ENCODE measurements at places on chromosomes 13 and 19.

DNA sequence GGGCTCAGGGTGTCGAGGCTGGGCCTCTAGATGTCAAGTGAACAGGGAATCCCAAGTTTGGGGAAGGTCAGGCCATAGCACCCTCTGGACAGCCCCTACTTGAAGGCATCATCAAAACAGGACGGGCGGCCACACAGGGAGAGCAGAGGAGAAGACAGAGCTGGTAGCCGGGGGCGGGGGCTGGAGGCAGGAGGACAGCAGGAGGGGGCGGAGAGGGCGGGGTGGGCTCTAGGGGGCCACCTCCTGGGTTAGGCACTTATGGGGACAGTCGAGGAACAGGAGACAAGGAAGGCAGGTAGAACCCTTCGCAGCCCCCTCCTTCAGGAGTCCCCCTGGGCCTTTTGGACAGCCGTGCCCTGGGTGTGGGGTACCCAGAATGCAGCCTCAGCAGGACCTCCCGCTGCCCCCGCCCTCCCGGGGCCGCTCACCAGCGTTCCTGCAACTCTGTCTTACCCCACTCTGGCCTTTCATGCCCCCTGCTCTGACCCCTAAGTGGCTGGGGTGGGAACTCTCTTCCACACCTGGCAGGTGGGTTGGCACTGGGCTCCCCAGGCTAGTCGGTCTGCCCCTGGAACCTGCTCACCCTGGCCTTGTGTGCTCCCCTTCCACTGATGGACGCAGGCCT lies 5.8 kb downstream of the SSBP4 start:
- DNase-seq = no peak

GRCh38 chr13:44116562-44117332 lies 237.0 kb downstream of the LACC1 start:
- no peak for DNase-seq

GRCh38 chr13:100619940-100620339 lies 31.4 kb upstream of the GGACT start:
- no peak for DNase-seq

DNA sequence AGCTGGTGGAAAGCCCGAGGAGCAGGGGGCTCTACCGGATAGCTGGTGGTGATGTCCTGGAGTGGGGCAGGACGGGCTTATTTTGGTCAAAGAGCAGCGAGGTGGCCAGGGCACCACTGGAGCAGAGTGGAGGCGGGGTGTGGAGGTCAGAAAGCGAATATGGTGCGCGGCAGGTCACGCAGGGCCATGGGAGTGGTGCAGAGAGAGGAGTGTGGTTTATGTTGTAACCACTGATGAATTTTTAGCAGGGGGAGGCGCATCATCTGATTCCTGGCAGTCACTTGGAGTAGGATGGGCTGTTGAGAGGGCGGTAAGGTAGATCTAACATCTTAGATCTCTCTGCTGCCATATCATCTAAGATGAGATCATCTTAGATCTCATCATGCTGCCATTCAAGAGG lies 1.4 kb upstream of the ZNF414 start:
- no peak for DNase-seq

DNA sequence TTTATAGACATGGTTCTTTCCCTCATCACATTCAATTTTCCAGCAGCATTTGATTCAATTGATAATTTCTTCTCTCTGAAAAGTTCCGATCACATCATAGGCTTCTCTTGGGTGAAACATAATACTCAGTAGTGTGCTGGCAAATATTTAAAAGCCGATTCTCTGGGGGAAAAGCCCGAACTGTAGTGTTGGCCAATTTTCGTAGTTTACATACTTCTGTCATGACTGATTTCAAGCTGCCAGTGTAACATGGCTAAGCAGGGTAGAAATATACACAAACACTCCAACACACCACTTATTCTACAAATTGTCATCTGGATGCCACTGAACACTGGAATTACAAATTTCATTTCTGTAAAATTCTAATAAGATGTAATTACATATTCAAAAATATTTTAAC lies 56.1 kb upstream of the FREM2 start:
- DNase-seq = no peak

GRCh38 chr13:24500977-24501376 lies 11.6 kb downstream of the PARP4 start:
- no peak for DNase-seq

DNA sequence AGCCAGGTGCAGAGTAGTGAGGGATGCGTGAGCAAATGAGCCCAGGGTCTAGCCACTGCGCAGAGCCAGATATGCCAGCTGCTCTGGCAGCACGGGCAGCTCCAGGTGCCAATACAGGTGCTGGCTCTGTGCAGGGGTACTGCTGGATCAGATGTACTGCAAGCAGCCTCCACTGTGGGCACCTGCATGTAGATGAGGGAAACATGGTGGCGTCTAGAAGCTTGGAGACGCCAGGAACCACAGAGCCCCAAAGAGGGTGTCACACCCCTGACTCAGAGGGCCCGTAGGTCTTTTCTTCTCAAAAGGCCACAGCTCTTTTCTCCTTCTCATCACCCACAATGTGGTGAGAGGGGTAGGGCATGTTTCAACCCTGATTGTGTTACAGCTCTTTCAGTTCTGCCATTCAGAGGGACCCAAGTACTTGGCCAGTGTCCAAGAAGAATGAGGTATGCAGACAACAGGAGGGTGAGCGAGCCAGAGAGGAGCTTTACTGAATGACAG lies 244.4 kb upstream of the SLITRK1 start:
- DNase-seq = no peak

- DNase-seq = no peak
Observed at GRCh38 chr13:97188207-97188606, 33.9 kb upstream of the MBNL2 start.

DNA sequence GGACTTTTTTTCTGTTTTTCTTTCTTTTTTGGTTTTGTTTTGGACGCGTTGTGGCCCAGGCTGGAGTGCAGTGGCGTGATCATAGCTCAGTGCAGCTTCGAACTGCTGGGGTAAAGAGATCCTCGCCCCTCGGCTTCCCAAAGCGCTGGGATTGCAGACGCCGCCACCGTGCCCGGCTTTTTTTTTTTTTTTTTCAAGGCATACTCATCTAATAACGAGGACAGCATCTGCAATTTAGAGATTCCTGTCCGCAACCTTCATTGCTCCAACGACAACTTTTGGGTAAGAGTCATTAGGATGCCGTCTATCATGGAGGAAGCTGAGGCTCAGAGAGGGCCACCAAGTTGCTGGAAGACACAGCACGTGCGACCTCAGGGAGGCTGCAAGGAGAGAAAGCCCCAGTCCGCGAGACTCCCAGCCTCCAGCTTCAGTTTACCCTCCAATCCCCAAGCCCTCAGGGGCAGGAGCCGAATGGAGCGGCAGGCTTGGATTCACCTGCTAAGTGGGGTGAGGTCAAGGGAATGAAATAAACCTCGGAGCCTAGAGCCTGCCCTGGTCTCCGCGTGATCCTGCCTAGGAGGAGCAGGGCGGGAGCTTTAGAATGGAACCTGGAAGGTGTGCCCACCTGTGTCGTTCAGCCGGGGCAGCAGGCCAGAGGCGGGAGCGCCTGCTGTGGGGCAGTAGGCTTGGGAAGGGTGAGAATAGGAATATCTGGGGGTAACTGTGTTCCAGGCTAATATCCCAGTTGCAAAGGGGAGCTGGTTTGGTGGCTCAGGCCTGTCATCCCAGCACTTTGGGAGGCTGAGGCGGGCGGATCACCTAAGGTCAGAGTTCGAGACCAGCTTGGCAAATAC lies 676 bp upstream of the POLRMT start:
- no peak for DNase-seq

GRCh38 chr19:18156841-18157464 lies 4.0 kb downstream of the PIK3R2 start:
- peak; percentile 18 for DNase-seq

- no peak for DNase-seq
Observed at GRCh38 chr19:55344444-55344843, 4.8 kb downstream of the KMT5C start.

DNA sequence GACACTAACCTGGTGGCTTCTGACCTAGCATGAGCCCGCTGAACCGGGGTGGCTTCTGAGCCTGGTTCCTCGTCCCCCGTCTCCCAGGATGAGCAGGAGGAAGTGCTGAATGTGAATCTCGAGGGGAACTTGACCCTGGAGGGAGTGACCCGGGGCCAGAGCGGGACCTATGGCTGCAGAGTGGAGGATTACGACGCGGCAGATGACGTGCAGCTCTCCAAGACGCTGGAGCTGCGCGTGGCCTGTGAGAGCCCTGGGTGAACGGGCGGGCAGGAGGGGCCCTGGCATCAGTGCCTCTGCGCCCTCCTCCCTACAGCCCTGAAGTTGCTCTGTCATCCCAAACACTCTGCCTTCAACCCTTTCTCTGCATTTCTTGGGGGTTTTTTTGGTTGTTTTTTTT lies 5.6 kb downstream of the BCAM start:
- DNase-seq = no peak

DNA sequence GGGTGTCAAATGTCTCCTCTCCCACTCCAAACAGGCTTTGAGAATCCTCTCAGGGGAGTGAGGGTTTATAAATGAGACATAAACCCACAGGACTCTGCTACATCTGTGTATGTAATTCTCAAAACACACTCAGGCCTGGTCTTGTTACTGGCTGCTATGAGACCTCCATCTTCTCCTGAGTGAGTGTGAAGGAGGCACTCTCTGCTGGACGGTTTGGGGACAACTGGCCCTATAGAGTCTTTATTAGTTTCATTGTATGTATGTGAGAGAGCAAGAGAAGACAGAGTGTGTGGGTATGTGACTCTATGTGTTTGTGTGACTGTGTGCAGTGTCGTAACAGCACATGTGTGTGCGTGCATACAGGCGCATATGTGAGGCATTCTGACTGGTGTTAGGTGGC lies 9.6 kb upstream of the CYP4F12 start:
- no peak for DNase-seq

- DNase-seq = no peak
Observed at GRCh38 chr19:30028992-30029343, 86.9 kb downstream of the URI1 start.

- DNase-seq = no peak
Observed at GRCh38 chr13:42474954-42475353, 99.0 kb upstream of the TNFSF11 start.

- DNase-seq = no peak
Observed at GRCh38 chr19:46489445-46490272, 6.0 kb downstream of the PNMA8B start.

DNA sequence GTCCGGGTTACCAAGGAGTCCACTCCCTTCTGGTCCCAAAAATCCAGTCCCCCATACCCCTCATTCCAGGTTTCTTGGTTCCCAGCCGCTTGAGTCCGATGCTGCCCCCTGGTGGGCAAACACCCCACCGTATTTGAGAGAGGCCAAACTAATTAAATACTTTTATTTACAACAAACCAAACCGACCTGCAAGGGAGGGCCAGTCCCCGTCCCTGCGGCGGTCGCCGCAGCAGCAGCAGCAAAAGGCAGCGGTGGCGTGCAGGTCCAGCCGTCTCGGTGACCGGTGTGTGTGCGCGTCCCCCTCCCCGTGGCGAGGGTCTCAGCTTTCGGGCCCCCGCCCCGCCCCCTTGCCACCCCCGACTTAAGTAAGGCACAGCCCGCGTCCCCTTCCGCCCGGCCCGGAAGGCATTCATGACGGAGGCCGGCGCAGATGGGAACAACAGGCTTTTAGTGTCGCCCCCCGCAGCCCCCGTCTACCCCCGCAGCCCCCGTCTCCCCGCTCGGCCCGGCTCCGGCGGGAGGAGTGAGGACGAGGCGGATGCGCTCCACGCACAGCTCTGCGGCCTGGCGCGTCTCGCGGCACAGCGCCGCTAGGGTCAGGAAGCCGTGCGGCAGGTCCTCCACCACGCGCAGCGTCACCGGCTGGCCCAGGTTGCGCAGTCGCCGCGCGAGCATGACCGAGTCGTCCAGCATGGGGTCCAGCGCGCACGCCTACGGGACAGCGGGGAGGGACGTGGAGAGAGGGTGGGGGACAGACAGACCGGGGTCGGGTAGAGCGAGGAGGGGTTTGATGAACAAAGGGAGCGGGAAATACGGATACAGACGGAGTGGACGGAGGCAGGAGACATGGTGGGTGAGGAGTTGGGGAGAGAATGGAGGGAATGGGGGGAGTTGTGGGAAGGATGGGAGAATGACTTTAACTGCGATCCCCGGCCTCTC lies 11.5 kb upstream of the CNFN start:
- DNase-seq = peak; percentile 91

DNA sequence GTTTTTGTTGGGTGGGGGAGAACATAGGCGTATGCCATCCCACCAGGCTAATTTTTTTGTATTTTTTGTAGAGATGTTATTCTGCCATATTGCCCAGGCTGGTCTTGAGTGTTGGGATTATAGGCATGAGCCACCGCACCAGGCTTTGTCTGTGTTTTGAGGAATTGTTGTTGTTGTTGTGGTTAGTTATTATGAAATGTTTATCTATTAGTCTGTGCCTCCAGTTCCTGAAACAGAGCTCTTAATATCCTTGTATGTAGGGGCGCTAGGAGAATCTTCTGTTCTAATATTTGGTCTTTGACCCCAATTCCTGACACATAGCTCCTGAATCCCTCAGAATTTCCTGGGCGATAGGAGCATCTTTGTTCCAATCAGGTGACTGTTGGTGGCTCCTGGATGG lies 5.6 kb upstream of the LATS2 start:
- DNase-seq = no peak

DNA sequence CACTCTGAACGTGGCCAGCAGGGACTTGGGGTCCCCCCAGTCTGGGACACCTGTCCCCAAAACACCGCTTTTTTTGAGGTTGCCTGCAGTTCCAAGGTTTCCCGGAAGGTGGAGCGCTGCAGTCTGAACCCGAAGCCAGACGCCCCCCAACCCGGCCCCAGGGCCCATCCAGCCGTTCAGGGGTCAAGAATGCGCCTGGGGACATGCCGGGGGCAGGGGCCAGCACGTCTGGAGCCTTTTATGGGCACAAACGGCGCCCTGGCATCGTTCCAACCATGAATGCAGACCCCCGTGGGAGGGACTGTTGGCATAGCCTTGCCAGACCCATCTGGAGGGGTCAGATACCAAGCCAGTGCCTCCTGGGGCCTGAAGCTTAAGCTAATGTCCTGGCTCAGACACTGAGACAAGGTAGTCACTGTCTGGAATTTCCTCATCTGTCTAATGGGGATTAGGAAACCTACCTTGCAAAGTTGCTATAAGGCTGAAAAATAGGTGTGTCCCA lies 6.9 kb downstream of the S1PR5 start:
- no peak for DNase-seq

DNA sequence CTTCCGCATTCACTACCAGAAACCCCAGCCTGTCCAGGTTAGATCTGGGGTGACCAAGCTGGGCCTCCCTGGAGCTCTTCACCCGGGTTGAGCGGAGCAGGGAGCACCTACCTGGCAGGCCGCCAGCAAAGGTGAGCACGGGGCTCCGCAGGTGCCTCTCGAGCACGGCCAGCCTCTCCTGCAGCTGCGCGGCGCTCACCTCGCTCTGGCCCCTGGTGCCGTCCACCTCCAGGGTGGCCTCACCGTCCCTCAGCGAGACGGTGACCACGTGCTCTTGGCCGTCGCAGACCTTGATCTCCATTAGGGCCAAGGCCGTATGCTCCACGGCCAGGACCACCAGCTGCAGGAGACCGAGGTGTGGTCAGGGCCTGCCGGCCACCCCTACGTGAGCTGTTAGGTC lies 42.0 kb downstream of the GAS6 start:
- no peak for DNase-seq

All from NCI-H2227 treated with DMSO at 0.1 percent for 48 hours (cell line).